Activated T-helper 1 cell treated with anti-CD3 and anti-CD28 coated beads, Interleukin-2, amount 50 U/mL, for 16 hours (primary cell): ENCODE measurements at places on chromosomes 5 and 9.

DNA sequence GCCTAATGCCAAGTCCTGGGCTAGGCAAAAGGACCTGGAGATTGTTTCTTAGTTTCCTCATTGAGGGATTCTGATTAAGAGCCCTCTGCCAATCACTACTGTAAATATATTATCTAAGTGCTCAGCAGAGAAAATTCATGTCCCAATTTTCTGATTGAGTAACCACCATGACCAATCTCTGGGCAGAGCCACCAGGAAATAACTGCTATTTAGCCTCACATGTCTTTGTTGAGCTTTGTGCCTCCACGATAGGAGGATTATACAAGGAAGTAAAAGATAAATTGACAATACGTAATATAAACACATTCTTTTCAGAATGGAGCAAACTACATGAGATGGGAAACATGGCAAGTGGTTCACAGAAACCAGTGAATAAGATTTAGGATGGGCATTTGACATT lies 396.1 kb upstream of the PAPPA start:
- no peak for DNase-seq

GRCh38 chr5:123262216-123262823 lies 160.9 kb downstream of the CEP120 start:
- DNase-seq: no peak

DNA sequence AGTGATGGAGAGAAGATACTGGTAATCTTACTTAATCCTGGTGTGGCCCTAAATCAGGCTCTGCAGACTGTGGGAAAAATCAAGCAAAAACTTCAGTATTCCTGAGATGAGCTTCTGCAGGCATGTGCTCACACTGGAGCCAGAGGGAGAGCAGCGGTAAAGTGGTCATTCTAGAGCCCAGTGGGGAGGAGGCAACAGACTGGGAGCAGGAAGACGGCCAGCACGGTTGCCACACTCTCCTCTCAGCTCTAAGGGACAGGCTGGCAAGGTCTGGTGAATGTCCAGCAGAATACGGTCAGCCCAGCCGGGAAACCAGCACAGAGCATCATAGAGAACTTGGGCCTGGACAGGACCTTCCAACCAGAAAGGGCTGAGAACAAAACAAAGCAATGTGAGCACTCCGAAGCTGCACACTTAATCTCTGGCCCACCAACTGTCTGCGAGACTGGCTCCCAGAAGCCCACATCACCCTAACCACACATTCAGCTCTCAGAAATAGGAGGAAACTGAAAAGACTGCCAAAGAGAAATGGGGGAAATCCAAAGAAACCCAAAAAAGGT lies 30.3 kb downstream of the MED27 start:
- DNase-seq: no peak

GRCh38 chr5:161189452-161189851 lies 337.4 kb upstream of the ATP10B start:
- DNase-seq: no peak

DNA sequence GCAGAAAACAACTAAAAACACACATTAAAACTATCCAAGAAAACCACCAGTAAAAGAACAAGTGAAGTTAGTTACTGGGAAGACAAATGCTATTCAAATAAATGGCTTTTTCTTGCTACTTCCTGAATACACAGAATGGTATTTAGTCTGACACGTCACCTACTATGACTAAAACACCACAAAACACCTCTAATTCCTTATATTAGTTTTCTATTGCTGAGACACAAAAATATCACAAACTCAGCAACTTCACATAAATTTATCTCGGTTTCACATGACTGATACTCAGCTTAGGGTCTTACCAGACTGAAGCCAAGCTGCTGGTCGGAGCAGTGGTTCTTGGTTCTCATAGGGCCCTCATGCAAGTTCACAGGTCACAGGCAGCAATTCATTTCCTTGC lies 5.4 kb downstream of the DMAC1 start:
- DNase-seq: no peak

GRCh38 chr5:54390015-54390414 lies 65.5 kb upstream of the HSPB3 start:
- no peak for DNase-seq

- DNase-seq: no peak
These were observed 158.9 kb downstream of the FAM174A start for GRCh38 chr5:100694100-100694499.

DNA sequence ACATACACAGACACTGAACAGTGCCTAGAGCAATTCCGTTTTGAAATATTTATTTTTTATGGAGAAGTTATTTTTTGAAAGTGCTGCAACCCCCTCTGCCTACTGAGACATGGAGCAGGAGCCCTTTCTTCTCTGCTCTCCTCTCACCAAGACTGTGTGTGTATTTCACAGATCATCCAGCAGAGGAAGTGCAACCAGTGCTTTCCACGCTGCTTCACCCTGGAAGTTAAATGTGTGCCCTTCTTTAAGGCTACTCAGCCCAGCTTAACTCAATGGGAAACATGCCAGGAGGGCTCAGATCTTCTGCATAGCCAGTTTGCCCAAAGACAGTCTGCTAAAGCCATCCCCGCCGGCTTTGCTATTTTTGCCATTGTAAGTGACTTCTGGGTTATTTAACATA lies 606.3 kb downstream of the TLE1 start:
- no peak for DNase-seq

GRCh38 chr5:51384281-51384840 lies 1.1 kb downstream of the ISL1 start:
- no peak for DNase-seq

- no peak for DNase-seq
These were observed 111.0 kb upstream of the HMHB1 start for GRCh38 chr5:143700994-143701393.

GRCh38 chr9:123339666-123340510 lies 16.1 kb upstream of the CRB2 start:
- peak; percentile 29 for DNase-seq

- no peak for DNase-seq
These were observed 246.0 kb upstream of the KIF2A start for GRCh38 chr5:62059960-62060359.

DNA sequence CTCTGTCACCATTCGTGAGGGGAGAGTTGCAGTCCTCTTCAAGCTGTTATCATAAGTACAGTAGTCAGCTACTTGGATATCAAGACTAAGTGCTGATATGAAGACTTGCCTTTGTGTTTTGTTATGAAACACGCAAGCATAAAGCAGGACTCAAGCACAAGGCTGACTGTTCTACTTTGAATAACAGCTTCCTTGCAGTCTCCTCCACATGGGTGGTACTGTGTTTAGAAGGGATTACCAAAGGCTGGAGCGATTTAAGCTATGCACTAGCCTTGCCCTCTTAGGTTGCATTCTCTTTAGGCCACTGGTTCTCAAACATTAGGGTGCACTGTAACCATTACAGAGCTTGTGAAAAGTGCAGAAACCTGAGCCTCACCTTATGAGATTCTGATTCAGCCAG lies 41.4 kb downstream of the SLC25A51 start:
- DNase-seq: no peak

GRCh38 chr9:132114102-132114707 lies 34.5 kb upstream of the MED27 start:
- DNase-seq: no peak

- DNase-seq: no peak
These were observed 62.5 kb downstream of the EXOSC2 start for GRCh38 chr9:130756037-130756436.

GRCh38 chr5:34957857-34958690 lies 28.7 kb downstream of the DNAJC21 start:
- no peak for DNase-seq

DNA sequence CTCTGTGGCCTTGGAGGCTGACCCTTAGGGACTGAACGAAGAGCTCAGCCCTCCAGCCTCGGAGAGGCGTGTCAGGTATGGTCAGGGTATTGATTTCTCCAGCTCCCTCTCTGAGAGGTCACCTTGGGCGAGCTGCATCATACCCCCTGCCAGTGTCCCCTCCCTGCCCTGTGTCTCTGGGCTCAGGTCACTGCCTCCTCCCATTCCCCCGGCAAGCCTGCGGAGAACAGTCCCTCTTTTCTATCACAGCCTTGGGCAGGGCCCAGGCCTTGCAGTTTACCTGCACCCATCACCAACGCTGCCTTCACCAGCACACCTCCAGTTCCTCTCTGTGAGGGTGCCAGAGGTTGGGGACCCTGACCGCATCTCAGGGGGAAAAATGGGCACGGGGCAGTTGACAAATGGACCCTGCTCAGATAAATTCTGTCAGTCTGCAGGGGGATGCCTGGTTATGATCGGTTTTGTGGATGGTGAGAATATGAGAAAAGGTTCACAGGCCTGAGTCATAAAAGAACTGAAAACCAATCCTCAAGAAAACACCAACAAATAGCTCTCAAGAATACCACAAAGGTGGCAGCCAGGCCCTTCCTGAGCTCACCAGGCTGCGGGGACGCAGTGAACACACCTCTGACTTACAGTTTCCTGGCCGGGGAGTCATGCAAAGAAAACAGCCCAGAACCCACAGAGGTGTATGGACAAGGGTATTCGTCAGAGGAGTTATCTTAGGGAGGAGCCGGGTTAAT lies 24.7 kb upstream of the RXRA start:
- DNase-seq: peak; percentile 30

GRCh38 chr9:33186457-33187168 lies 19.5 kb upstream of the B4GALT1 start:
- DNase-seq: no peak

GRCh38 chr9:36625006-36625615 lies 52.4 kb downstream of the MELK start:
- no peak for DNase-seq

- DNase-seq: no peak
These were observed 2.8 kb upstream of the TOR1A start for GRCh38 chr9:129826759-129827158.

GRCh38 chr9:132141344-132141947 lies 20.4 kb upstream of the NTNG2 start:
- DNase-seq: no peak

GRCh38 chr9:84759300-84759750 lies 89.8 kb downstream of the NTRK2 start:
- no peak for DNase-seq

DNA sequence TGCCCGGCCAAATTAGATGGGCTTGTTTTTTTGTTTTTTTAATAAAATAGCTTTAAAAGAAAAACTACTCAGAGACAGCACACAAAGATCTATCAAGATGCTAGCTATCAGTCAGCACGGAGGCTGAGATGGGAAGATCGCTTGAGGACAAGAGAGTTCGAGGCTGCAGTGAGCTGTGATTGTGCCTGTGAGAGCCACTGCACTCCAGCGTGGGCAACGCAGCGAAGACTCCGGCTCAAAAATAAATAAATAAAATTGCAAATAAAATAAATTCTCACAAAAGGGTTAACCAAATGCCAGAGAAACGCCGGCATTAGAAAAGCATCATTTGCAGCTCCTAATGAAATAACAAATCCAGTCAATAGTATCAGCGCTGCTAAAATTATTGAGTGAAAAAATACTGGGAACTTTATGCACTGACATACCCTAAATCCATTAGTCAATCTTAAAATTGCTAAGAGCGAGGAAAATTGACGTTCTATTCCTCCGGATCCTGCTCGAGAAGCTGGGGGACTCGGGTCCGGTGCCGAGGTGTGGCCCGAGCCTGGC lies 681 bp downstream of the CPLANE1 start:
- DNase-seq: no peak

DNA sequence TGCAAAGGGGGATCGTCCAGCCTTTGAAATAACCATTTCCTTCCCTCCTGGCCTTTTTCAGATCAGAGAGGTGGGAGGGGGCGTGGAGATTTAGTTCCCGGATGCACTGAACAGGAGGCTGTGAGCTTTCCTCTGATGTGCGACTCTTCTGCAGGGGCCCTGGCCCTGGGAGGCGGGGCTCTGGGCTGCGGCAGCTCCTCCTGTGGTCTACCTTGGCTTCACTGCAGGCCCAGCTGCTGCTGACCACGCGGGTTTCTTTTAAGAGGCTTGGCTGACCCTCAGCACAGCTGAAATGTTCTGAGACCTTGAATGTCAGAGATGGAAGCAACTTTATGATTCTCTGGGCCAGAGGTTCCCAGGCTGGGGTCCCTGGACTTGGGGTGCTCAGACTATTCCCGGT lies 27.0 kb upstream of the COL15A1 start:
- no peak for DNase-seq

DNA sequence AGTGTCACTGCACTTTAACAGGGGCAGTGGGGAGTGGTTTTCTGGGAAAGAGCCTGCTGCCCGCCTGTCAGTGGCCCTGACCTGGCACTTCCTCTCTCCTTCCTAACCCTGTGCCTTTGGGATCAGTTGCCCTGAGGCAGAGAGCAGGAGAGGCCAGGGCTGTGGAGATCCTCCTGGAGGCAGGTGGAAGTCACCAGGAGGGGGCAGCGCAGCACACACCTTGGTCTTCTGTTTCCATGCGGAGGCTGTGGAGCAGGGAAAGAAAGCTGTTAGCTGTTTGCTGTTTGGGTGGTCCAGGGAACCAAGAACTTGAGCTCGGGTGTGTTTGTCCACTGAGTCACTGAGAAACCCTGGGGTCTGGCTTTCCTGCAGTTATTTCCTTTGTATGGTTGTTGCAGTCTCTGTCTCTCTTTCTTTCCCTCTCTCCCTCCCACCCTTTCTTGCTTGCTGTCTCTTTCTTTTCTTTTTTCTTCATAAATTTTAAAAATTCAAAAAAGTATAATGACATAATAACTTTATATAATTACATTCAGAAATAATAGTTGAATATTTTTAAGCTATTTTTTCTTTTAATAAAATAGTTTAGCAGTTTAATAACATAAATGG lies 28.1 kb downstream of the NTRK2 start:
- DNase-seq: no peak

GRCh38 chr9:83196946-83197345 lies 134.0 kb upstream of the RASEF start:
- DNase-seq: no peak

DNA sequence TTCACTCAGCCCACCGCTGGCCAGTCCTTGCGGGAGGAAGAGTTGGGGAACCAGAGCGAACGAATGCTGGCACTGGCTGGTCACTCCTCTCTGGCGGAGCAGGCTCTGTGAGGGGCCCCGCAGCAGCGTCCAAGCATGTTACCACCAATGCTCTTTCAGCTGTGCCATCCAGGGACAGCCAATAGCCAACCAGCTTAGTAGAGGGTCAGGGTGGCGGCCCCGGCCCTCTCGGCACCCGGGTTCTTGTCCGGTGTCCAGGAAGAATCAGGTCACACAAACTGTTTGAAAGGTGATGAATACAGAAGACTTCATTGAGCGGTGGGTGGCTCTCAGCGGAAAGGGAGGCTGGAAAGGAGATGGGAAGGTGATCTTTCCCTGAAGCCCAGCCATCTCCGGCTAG lies 135.3 kb downstream of the EGFLAM start:
- DNase-seq: no peak

DNA sequence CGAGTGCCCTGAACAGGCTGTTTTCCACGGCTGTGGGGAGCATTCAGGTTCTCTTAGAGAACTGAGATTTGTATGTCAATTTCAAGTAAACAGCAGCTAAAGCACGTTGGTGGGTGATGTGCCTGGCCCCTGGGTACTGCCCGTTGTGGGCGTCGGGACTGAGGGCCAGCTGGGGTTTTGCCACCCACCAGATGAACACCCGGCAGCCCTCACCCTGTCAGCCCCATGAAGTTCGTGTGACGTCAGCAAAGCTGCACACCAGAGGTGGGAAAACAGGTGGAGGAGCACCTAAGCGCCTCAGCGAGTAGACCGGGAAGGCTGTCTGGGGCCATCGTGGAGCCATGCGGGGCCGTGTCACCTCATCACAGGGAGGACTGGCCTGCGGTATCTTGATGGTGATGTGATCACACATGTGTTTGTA lies 9.2 kb downstream of the CEP72 start:
- DNase-seq: no peak

- no peak for DNase-seq
These were observed 97.1 kb downstream of the UNC13B start for GRCh38 chr9:35258660-35259474.
